ENCODE measurements at places on chromosomes 12 and 14.

DNA sequence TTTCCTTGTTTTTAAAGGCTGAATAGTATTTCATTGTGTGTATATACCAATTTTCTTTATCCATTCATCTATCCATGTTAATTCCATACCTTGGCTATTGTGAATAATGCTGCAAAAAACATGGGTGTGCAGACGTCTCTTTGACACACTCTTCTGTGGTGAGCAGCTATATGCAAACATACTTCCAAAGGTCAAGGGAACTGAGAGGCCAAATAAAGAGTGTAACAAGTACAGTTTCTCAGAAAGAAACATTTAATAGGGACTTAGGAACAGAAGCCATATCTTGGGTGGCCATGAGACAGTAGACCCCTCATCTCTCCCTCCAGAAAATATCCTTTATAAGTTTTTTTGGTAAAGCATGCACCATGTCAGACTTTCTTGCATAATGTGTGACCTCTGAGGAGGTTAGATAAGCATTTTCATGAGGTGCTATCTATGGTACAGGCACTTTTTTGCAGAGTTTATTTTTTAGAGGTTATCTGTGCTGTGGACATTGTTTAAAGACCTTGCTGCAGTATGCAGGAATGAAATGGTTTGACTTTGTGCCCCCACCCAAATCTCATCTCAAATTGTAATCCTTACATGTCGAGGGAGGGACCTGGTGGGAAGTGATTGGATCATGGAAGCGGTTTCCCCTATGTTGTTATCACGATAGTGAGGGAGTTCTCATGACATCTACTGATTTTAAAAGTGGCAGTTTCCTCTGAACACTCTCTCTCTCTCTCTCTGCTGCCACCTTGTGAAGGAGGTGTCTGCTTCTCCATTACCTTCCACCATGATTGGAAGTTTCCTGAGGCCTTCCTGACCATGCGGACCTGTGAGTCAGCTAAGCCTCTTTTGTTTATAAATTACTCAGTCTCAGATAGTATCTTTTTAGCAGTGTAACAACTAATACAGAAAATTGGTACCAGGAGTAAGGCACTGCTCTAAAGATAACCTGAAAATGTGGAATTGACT is 1202.3 kb downstream of the GALC start:
- DNase-seq: no peak

DNA sequence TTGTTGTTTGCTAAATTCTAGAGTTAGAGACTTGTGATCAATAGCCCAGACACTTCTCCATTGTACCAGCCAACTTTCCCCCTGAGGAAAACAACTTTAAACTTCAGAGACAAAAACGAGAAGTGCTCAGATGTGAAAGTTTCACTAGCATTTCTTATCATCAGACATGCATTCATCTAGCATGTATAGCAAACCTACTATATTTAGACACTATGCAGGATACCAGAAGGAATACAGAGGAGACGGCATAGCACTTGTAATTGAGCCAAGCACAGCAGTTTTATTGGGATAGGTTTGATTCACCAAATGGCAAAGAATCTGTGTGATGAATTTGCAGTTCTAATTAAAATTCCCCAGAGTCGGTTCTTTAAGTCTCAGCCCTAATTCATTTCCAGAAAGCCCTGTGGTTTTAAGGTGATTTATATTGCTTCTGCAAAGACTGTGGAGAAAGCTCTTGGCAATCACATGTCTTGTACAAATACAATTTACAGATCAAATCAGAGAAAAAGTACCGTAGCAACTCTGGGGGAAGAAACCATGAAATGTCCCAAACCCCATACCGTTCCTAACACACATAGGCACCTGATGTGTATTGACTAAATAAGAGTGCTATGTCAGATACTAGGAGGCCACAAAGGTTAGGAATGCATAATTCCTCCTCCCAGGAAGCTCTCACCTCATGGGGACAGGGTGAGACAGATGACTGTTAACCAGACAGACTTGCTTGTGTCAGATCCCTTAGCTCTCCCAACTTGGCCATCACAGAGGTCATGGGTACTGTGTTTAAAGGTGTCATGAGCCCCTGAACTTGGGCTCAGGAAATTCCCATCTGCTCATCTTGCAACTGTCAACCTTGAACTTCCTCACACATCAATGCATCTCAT is 69.6 kb upstream of the KRAS start:
- peak; percentile 18 for DNase-seq

DNA sequence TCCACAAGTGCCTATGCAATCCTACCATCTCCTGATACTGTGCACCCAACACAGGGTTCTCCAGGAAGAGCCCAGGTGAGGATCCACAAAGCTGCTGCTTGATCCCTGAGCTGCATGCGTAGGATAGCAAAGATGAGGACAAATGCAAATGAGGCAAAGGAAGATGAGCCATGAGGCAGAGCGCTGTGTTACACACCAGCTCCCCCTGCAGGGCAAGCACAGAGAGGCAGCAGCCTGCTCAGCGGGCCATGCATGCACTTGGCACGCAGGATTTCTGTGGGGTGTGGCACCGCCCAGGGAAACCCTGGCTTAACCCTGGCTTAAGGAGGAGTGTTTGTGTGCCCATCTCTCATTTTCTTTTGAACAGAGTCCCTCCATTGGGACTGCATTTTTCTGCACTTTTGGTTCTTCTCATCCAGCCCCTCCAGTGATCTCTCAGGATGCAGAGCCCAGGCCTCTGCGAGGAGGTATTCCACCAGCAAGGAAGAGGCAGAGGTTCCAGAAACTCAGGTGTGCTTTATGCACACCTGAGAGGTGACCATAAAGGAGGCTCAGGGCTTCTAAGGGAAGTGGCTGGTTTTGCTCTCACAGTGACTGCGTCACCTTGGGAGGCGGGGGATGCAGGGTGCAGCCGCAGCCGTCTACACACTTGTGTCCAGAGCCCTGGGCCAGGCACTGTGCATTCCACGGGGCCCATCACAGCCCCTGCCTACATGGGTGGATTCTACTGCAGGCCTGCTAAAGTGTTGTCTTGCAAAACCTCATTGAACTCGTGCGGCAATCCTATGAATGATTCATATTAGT is 973.3 kb upstream of the TMEM132C start:
- DNase-seq: peak; percentile 54

DNA sequence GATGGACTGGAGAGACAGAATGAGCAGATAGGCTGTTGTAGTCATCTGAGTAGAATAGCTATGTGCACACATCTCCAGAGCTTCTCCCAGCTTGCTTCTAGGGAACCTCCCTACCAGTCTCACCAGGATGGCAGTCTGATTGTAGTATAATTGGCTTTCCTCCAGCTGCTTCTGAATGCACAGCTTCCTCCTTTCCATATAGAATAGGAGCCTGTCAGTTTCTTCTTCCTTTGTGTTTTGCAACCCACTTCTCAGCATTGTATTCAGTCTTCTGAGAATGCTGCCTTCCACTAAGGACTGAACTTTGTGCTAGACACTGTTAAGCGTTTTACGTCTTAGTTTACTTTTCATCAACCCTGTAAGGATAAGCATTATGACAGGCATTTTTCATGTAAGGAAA is 2.2 kb upstream of the CSAD start:
- DNase-seq: peak; percentile 68

DNA sequence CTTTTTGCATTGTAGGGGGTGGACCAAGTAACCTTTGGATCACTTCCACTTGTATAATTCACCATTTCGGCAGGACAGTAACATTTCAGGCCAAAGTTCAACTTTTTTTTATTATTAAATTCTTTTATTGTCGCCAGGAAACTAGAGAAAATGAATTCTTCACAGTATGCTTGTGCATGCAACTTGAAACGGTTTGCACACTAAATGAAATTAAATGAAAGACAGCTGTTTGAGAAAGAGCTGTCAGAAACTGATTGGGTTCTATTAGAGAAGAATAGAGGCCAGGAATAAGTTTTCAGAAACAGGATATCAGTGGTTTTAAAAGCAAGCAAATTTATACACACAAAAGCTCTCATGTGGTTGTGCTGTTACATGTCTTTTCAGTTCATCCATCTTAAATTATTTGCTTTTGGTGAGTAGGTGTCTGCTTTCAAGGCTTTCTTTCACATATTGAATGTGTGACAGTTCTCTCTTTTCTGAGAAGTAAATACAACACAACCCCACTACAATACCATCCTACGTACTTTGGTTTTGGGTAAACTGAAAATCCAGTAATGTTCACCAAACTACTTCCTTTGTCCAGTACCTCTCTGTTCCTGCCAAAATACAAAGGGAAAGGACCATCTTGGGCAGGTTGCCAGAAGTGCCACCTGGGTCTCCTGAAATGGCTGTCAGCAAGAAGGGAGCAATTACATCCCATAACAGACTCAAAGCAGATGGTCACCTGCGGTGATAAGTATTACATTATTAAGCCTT is 291.7 kb downstream of the RAD51B start:
- DNase-seq: no peak

DNA sequence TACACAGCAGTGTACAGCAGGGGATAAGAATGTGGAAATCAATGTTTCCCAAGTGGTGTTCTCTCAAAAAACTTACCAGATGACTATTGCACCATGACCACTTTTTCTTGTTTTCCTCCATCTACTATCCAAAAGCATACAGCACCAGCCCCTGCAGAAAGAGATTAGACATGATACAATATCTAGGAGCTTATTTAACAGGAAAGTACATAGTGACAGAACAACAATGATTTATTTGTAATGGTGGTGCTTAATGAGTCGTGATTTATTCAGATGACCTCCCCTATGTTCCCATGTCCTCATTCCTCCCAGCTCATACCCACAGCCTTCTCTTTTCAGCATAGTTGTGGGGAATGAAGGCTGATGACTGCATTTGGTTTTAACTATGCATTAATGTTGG is 413.6 kb downstream of the BTG1 start:
- DNase-seq: no peak

- DNase-seq: no peak
These were observed 30.4 kb downstream of the MANSC1 start for GRCh38 chr12:12319451-12320183.

Measured in CD14-positive monocyte (primary cell).